ENCODE measurements at places on chromosomes 4 and X. TPM values are rescaled to one million over a fixed set of nuclear protein-coding genes. Genes with fewer than 3 reads are reported as not detected.

GRCh38 chr4:141636771-141637460 lies 533 bp downstream of the IL15 start:
- H3K4me3 ChIP-seq, result peak overlapping the region; percentile 95
- H3K27me3 ChIP-seq, result peaks cover 14% of the 10 kb centered on the region
- peaks cover 25% of the 10 kb centered on the region for H3K4me1 ChIP-seq

GRCh38 chrX:72314881-72315280 lies 9.2 kb upstream of the CITED1 start:
- DNase-seq, result no peak
- no peak overlapping the region for H3K27ac ChIP-seq
- H3K27me3 ChIP-seq, result peaks cover 2% of the 10 kb centered on the region
- no peaks in the 10 kb centered on the region for H3K36me3 ChIP-seq
- H3K4me3 ChIP-seq, result no peak overlapping the region

DNA sequence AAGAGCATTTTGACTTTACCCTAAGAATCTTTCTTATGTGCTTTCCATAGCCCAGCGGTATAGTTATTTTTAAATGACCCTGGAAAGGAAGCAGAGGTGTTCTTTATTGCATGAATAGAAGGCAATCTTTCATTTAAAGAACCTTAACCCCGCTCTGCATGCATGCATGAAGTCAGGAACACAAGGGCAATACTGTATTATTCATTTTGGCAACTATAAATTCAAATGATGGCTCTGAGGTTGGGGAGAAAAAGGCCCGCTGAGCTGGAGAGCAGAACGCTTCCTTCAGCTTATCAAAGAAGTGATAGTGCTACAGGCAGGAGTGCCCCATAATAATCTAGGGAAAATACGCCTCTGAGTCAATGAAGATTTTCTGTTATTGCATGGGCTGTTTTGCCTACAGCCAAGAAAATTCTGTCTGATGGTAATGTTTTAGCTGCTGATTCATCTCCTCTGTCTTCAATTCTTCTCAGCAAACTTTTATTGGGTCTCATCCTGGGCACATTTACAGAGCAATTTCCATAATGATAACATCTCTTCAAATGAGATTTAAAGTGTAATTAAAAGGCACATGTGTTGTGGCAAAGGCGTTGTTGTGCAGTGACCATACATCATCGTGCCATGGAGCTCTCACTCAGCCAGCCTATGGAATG lies 452.2 kb upstream of the FTHL17 start:
- no peak overlapping the region for H3K27ac ChIP-seq
- DNase-seq, result no peak
- no peaks in the 10 kb centered on the region for H3K36me3 ChIP-seq
- no peaks in the 10 kb centered on the region for H3K27me3 ChIP-seq

DNA sequence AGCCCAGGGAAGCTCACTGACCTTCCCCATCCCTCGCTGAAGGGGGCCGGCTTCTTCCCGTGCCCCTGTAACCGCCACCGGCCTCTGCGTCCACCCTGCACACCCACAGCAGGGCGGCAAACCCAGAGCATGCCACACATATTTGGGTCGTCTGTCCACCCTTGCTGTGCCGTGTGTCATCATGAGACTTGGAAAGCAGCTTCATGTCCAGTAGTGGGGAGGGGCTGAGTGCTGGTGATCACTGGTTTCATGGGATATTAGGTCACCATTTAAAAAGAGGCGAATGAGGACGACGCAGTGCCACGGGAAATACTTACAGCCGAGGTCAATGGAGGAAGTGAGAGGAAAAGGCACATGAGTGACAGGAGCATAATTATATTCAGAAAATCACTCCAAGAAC lies 74.8 kb downstream of the HTRA3 start:
- H3K4me1 ChIP-seq, result no peaks in the 10 kb centered on the region
- peaks cover 2% of the 10 kb centered on the region for H3K27me3 ChIP-seq
- no peaks in the 10 kb centered on the region for H3K36me3 ChIP-seq
- no peak overlapping the region for H3K4me3 ChIP-seq
- H3K27ac ChIP-seq, result no peak overlapping the region

DNA sequence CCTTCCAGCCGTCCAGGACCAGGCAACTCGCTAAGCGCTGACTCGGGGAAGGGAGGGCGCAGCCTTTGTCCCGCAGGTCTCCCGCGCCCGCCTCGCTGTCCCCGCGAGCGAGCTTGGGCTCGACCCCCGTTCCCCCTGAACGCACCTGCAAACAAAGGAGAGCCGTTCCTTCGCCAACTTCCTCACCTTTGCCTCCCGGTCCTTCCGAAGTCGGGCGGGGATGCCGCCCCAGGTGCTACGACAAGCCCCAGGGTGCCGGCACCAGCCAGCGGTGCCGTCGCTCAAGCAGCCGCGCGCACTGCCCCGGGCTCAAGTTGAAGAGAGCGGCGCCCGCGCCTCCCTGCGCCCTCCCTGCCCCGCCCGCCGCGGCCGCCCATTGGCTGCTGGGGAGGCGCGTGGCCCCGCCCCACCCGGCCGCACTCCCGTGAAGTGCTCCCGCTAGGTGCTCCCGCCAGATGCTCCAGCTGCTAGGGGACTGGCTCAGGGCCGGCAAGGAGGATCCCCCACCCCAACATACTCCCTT lies 107.1 kb downstream of the NSUN7 start:
- H3K36me3 ChIP-seq, result no peaks in the 10 kb centered on the region
- peak; percentile 56 for DNase-seq
- peak overlapping the region; percentile 37 for H3K4me3 ChIP-seq
- peaks cover 2% of the 10 kb centered on the region for H3K4me1 ChIP-seq

GRCh38 chr4:119314356-119314755 lies 7.6 kb downstream of the FABP2 start:
- peaks cover 30% of the 10 kb centered on the region for H3K27me3 ChIP-seq
- H3K4me1 ChIP-seq, result no peaks in the 10 kb centered on the region
- no peak for DNase-seq
- no peaks in the 10 kb centered on the region for H3K36me3 ChIP-seq

DNA sequence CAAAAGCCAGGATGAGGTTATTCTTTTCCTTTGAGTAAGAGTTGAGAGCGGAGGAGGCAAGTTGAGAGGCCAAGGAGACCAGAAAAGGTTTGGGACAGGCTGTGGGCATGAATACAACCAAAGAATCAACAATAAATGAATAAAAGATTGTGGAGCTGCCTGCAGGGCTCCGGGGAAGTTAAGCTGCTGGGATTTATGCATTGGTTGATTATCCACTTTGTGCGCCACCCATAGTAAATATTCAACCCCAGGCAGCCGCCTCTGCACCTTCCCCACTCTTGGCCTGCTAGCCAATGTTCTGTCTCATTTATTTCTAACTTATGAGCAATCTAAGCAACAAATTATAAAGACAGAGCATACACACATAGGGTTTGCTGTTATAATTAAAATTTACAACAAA lies 28.2 kb upstream of the IGSF1 start:
- H3K4me1 ChIP-seq, result no peaks in the 10 kb centered on the region
- no peak overlapping the region for H3K27ac ChIP-seq
- H3K27me3 ChIP-seq, result no peaks in the 10 kb centered on the region

DNA sequence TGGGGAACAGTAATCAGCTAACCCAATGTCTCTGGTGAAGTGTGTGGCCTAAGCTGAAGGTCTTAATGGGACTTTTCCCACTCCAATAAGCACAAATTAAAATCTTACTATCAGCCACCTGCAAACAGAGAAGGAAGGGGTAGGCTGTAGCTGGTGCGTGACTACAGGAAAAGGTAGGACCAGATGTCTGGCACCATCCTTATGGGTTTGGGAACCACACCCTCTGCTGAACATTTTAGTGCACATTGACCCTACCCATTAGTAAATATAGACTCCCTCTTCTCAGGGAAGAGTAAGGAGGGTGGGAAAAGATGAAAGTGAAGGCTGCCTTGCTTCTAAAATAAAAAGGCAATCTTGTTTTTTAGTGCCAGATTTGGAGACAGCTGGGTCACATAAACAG lies 602.8 kb downstream of the FAT4 start:
- no peak overlapping the region for H3K4me3 ChIP-seq
- H3K27me3 ChIP-seq, result no peaks in the 10 kb centered on the region
- no peak for DNase-seq
- H3K36me3 ChIP-seq, result no peaks in the 10 kb centered on the region
- no peaks in the 10 kb centered on the region for H3K4me1 ChIP-seq

DNA sequence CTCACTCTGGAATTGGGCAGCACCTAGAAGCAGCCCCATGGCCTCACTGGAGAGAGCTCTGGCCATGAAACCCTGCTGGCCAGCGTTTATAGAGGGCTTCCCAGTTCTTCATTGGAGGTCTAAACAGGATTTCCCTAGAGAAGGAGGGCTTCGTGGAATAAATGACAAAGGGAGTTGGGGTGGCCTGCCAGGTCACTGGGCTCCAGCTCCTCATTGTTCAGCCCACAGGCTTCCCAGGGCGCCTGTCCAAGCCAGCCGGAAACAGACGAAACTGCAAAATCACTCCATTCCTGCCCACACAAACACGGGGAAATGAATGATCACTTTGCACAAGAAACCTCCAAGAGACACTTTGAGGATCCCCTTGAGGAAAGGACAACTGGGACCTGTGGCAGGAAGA lies 189.7 kb downstream of the TSPAN5 start:
- DNase-seq, result no peak
- peaks cover 3% of the 10 kb centered on the region for H3K27me3 ChIP-seq
- H3K4me3 ChIP-seq, result no peak overlapping the region
- H3K4me1 ChIP-seq, result peaks cover 38% of the 10 kb centered on the region

DNA sequence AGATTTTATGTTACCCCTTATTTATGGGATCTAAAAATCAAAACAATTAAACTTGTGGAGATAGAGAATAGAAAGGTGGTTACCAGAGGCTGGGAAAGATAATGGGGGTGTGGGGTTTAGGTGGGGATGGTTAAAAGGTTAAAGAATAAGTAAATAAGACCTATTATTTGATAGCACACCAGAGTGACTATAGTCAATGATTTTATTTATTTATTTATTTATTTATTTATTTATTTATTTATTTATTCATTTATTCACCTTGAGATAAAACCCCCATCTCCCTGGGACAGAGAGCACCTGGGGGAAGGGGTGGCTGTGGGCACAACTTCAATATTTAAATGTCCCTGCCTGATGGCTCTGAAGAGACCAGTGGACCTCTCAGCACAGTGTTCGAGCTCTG lies 66.1 kb downstream of the UGT2A3 start:
- no peaks in the 10 kb centered on the region for H3K27me3 ChIP-seq
- no peak overlapping the region for H3K27ac ChIP-seq
- no peaks in the 10 kb centered on the region for H3K4me1 ChIP-seq
- no peaks in the 10 kb centered on the region for H3K36me3 ChIP-seq
- H3K4me3 ChIP-seq, result no peak overlapping the region
- DNase-seq, result no peak

- no peaks in the 10 kb centered on the region for H3K4me1 ChIP-seq
- H3K4me3 ChIP-seq, result no peak overlapping the region
- no peaks in the 10 kb centered on the region for H3K27me3 ChIP-seq
- no peaks in the 10 kb centered on the region for H3K36me3 ChIP-seq
Observed at GRCh38 chrX:47030339-47030738, 47.9 kb upstream of the RGN start.

- no peak overlapping the region for H3K27ac ChIP-seq
- H3K4me3 ChIP-seq, result no peak overlapping the region
- DNase-seq, result no peak
- H3K4me1 ChIP-seq, result no peaks in the 10 kb centered on the region
Observed at GRCh38 chrX:52424656-52425055, 55.8 kb downstream of the XAGE2 start.

DNA sequence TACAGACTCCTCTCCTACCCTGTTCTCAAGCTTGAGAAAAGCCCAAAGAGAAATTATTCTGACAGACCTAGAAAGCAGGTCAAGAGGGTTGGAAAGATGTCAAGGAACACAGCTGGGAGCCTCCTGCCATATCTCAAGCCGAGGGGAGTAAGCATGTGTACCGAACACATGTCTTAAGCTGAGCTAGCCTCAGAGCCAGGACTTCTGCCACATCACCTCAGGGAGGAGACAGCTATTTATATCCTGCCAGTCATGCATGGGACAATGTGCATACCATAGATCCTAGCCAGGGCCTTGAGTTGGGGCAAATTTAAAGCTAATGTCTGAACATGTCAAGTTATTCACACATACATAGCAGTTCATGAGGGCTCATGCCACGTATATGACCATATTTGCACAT lies 11.8 kb downstream of the TMEM31 start:
- H3K4me1 ChIP-seq, result no peaks in the 10 kb centered on the region
- no peaks in the 10 kb centered on the region for H3K36me3 ChIP-seq
- peaks cover 5% of the 10 kb centered on the region for H3K27me3 ChIP-seq
- H3K4me3 ChIP-seq, result no peak overlapping the region

GRCh38 chrX:119237562-119237942 lies 1.5 kb downstream of the PGRMC1 start:
- H3K4me3 ChIP-seq, result peak overlapping the region; percentile 87
- peaks cover 22% of the 10 kb centered on the region for H3K36me3 ChIP-seq
- H3K27me3 ChIP-seq, result peaks cover 13% of the 10 kb centered on the region
- no peak for DNase-seq
- H3K4me1 ChIP-seq, result peaks cover 40% of the 10 kb centered on the region
- peak overlapping the region; percentile 86 for H3K27ac ChIP-seq

- DNase-seq, result no peak
- peaks cover 45% of the 10 kb centered on the region for H3K36me3 ChIP-seq
- no peaks in the 10 kb centered on the region for H3K27me3 ChIP-seq
- H3K4me1 ChIP-seq, result peaks cover 51% of the 10 kb centered on the region
- no peak overlapping the region for H3K4me3 ChIP-seq
Observed at GRCh38 chr4:36226430-36227227, 17.7 kb downstream of the ARAP2 start.

DNA sequence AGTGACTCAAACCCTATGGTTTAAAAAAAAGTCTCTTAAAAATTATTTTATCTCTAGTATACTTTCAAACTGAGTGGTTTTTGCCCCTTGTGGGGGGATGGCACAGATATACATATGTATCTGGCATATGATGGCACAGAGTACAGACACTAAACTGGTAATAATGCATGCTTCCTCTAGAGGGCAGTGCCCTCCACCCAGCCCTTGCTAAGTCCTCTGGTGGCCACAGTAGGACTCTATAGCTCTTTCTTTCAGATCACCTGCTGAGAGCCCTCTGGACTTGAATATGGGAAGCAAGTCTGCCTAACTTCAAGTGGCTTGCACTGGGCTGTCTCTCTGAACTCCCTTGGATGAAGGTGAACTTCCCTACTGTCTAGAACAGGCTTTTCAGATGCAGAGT lies 66.3 kb downstream of the TSPAN7 start:
- peaks cover 12% of the 10 kb centered on the region for H3K27me3 ChIP-seq
- peak; percentile 42 for DNase-seq
- no peak overlapping the region for H3K27ac ChIP-seq
- H3K36me3 ChIP-seq, result no peaks in the 10 kb centered on the region
- H3K4me1 ChIP-seq, result peaks cover 1% of the 10 kb centered on the region

DNA sequence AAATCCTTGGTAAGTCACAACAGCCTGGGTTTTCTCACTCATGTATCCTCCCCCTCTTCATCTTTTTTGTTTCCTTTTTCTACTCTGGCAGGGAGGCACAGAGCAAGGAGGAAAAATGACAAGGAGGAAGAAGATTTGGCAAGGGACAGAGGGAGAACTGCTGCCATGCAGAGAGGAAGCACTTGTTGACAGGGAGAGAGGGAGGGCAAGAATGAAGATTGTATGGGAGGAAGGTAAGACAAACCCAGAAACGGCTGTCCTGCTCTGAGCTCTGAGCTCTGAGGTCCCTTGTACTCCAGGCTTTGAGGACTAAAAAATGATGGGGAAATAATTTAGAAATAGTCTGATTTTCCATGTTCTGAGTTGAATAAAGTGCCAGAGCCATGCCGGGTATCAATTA lies 123.9 kb downstream of the DCHS2 start:
- H3K4me3 ChIP-seq, result peak overlapping the region; percentile 24
- no peak for DNase-seq
- no peak overlapping the region for H3K27ac ChIP-seq
- H3K27me3 ChIP-seq, result peaks cover 3% of the 10 kb centered on the region
- H3K4me1 ChIP-seq, result peaks cover 3% of the 10 kb centered on the region

Gene ARR3
- not detected for total RNA-seq

Gene GAGE2A
- not detected for total RNA-seq

Gene MTNR1A
- not detected for total RNA-seq

Gene NEUROG2
- total RNA-seq, result not detected

All from activated CD8-positive, alpha-beta memory T cell treated with anti-CD3 and anti-CD28 coated beads, Interleukin-2, amount 10 ng/mL, durations not matched to agents 7 days and 5 days (primary cell).